ENCODE measurements at places on chromosomes 2 and 18.

DNA sequence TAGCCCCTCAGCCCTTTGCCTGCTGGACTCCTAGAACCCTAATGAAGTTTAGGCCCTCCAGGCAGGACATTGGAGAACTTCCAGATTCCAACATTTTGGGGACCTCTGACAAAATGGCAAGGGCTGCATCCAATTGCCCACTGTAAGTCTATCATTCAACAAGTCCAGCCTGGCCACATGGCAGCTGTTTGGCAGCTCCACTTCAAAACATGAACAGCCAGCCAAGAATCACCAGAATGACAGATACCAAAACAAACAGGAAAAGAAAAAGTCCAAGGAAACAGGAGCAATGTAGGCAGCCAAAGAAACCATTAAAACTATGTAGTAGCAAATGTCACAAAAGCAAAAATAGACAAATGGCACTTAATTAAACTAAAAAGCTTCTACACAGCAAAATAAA is 25.5 kb downstream of the SLC4A5 start:
- DNase-seq, result no peak

GRCh38 chr18:45166341-45166835 is 448.9 kb upstream of the SLC14A2 start:
- DNase-seq, result no peak

- DNase-seq, result no peak
These were observed 49.0 kb downstream of the UGP2 start for GRCh38 chr2:63890678-63891077.

DNA sequence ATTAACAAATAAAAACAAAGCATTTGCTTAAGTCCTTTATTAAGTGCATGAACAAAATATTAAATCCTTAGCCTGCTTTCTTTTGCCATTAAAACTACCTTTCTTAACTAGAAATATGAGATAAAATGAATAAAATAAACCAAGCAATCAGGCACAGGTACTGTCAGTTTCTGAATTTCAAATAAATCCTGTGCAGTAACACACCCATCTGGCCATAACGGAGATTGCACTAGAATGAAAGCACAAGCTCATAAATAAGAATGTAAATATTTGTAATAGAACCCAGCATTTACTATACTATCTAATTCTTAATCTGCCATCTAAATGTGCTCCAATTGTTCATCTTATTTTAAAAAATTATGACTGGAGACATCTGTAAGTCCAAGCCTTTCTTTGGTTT is 31.9 kb downstream of the PRKRA start:
- DNase-seq, result no peak

DNA sequence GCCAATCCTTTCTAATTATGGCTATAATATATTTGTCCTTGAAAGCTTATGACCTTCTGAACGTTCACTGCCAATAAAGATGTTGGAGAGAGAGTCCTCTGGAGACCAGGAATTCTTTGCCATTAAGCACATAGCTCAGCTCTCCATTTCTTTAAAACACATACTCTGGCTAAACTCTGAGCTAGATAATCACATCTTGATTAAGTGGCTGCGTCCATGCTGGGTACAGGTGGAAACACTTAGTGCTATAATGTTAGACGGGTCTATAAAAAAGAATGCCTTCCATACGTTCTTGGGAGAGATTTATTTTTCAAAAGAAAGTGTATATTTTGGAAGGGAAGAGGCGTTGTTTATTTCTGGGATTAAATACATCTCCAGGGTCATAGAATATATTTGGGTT is 314.5 kb downstream of the LPIN1 start:
- no peak for DNase-seq

- DNase-seq, result no peak
These were observed 163.6 kb downstream of the TNS1 start for GRCh38 chr2:217839073-217839749.

- DNase-seq, result no peak
These were observed 11.3 kb downstream of the NT5C1B start for GRCh38 chr2:18578033-18578432.

GRCh38 chr2:95531254-95531771 is 46.8 kb upstream of the TRIM43B start:
- no peak for DNase-seq

GRCh38 chr2:136310005-136310495 is 192.1 kb upstream of the CXCR4 start:
- DNase-seq, result no peak

GRCh38 chr2:135037831-135038230 is 9.4 kb downstream of the MAP3K19 start:
- no peak for DNase-seq

GRCh38 chr2:73163483-73164367 is 38.6 kb upstream of the NOTO start:
- peak; percentile 63 for DNase-seq

GRCh38 chr2:70984228-70984575 is 5.8 kb downstream of the ANKRD53 start:
- DNase-seq, result no peak

GRCh38 chr2:7766978-7767565 is 849.9 kb downstream of the RNF144A start:
- no peak for DNase-seq

DNA sequence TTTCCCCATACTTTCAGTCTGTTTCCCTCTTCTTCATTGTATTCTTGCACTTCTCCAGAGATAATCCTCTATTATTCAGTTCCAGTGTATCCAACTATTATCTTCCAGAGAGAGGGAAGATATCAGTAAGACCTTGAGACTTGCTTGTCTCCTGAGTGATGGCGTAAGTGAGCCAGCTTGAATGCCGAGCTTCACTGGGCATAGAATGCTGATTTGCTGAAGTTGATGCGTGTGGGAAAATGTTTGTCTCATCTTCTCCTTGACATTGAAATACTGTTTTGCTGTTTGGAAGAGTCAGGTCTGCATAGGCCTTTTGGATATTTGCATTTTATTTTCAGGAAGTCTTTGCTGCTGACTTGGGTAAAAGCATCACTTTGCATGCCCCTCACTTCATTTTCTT is 41.1 kb upstream of the MGAT5 start:
- DNase-seq, result no peak

DNA sequence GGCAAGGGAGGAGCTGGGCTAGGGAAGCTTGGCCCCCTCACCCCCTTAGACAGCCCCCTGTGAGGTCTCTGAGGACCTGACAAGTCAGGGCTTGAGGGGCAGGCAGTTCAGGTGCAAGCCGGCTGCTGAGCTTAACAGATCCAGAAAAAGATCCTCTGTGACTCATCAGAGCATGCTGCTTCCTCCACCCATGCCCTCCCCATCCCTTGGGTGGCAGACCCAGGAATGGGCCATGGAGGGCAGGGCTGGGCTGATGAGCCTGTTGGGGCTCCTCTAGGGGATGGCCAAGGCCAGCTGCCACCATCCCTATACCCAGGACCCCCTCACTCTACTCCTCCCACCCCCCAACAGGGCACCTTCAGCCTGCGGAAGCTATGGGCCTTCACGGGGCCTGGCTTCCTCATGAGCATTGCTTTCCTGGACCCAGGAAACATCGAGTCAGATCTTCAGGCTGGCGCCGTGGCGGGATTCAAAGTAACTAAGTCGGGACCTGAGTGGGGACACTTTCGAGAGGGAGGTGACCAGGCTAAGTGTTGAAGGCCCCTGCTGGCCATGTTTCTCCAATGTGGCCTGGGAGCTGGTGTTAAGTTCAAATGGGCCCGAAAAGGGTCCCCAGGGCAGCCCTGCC is 1.9 kb downstream of the SLC11A1 start:
- peak; percentile 45 for DNase-seq

GRCh38 chr18:35661483-35662146 is 80.1 kb downstream of the GALNT1 start:
- DNase-seq, result no peak

DNA sequence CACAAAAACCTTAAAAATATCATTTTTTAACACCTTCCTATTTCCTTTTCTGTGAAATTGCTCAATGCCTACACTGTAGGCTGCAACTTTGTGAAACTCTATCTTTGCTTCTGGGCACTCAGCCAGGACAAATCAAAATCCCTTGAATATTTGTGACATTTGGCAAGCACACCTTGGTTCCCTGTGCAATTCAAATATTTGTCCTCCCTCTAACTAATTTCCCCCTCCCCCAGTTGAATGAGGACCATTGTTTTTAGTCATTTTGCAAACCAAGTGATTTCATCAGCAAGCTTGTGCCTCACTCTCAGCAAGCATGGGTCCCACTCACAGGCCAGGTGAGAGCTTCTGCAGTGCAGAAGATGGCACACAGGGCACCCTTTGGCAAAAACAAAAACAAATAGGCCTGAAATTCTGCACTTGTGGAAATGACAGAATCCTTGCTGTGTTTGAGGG is 541.5 kb downstream of the CNTNAP5 start:
- DNase-seq, result no peak

GRCh38 chr18:73254564-73254963 is 386.8 kb upstream of the NETO1 start:
- no peak for DNase-seq

GRCh38 chr2:231296401-231296974 is 98.1 kb downstream of the ARMC9 start:
- DNase-seq, result no peak

DNA sequence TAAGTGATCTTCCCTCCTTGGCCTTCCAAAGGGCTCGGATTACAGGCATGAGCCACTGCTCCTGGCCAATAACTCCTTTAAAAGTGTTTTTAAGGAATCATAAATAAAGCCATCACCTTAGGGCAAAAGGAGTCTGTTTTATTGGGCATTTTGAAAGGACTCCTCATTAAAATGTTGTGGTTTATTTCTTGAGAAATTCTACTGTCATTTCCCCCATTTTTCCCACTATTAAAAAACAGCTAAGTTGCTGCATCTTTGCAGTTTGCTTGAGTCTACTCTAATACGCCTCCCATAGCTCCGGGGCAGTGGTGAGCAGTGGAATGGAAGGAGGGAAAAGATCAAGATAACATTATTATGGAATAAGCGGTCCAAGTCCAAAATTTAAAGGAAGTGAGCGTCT is 293.2 kb downstream of the PIEZO2 start:
- DNase-seq, result no peak

DNA sequence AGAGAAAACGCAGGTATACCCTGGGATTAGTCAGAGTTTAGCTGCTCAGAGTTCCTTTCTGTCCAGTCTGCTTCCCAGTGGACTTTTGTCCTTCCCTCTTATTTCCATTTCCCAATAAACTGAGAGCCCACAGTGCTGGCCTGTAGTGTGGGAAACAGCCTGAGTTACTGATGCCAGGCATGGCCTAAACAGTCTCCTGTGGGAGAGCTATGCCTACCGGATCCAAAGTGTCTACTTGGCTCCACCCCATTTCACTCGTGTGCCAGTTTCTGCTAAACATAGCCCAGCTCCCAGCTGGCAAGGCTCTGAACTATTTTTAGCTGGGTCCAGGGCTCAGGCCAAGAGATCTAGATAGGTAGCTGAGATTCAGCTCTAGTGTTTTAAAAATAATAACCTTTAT is 15.6 kb upstream of the PPP1CB start:
- no peak for DNase-seq

DNA sequence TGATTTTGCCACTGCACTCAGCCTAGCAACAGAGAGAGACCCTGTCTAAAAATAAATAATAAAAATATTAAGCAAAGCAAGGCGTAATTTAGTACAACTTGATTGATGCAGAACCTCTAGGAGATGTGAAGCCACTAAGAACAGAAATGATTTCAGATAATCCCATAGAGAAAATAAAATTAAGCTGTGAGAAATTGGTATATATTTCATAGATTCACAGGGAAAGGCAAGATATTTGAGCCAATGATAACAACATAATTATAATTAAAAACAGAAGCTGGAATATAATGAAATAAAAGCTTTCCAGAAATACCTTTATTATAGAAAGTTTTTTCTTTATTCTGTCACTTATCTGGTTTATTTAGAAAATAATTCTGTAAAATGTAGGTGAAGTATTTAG is 88.9 kb upstream of the GULP1 start:
- DNase-seq, result no peak

DNA sequence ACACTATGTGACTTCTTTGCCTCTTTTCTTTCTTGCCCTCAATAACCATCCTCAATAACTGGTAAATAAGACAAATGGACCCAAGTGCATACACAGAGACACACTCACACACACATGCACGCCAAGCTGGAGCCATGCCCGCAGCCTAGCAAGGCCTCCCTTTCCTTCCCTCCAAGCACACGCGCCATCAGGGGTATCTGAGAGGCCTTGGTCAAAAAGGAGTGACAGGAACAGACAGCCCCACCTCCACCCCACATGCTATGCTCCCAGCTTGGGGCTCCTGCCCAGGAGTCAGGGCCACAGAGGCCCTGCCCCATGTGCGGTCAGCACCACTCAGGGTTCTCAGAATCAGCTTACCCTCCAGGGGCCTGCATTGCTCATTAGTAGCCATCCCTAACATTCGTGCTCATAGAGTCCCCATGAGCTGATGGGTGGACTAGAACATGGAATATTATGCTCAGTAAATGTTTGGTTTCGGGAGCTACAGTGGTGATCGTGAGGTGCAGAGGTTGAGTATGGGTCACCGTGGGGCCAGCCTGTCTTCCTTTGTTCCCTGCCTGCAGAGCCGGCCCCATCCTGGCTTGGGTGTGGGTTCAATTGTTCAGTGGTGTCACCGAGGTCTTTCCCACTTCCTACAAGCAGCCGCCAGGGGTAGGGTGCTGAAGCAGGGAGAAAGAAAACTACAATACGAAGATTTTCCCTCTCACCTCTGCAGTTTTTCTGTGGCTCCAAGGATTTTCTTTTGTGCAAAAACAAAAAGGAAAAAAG is 158.2 kb upstream of the RAB12 start:
- DNase-seq, result no peak

- DNase-seq, result no peak
These were observed 4.7 kb downstream of the NMUR1 start for GRCh38 chr2:231525248-231526163.

GRCh38 chr2:209456489-209456888 is 32.6 kb downstream of the MAP2 start:
- no peak for DNase-seq

- DNase-seq, result no peak
These were observed 167.1 kb upstream of the COPS8 start for GRCh38 chr2:236918545-236918944.

DNA sequence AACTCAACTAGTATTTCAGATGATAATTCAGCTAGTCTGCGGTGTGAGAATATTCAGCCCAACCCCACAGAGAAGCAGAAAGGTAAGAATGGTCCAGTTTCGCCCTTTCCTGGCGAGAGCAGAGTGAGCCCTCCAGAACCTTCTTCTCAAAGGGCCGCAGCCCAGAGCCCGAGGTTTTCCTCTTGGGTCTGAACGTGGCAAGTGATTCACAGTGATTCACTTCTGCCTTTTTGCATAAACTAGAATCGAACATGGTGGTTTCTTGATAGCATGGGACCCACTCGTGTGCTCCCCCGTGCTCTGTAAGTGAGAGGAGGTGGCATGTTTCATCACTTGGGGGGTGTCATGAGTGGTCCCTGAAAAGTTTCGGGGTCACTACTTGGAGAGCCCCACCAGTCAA is 24.2 kb downstream of the TRAF3IP1 start:
- no peak for DNase-seq

- peak; percentile 47 for DNase-seq
These were observed 368.4 kb downstream of the MTX2 start for GRCh38 chr2:176637486-176638166.

GRCh38 chr2:160731856-160732255 is 238.2 kb upstream of the RBMS1 start:
- no peak for DNase-seq

GRCh38 chr2:17282826-17283225 is 235.4 kb downstream of the RAD51AP2 start:
- no peak for DNase-seq

Data from inflammatory macrophage (primary cell).